ENCODE measurements at places on chromosomes 12 and 14. TPM values are rescaled to one million over a fixed set of nuclear protein-coding genes. Genes with fewer than 3 reads are reported as not detected.

Gene SALL2
- total RNA-seq, result 2.9 TPM

Gene KRT6C
- total RNA-seq, result not detected

Gene SMCO2
- total RNA-seq, result not detected

Gene CLEC1B
- not detected for total RNA-seq

Gene CCDC38
- 0.18 TPM for total RNA-seq

Measured in activated CD8-positive, alpha-beta T cell treated with anti-CD3 and anti-CD28 coated beads for 36 hours (primary cell).